ENCODE measurements at places on chromosomes 13 and 19. TPM values are rescaled to one million over a fixed set of nuclear protein-coding genes. Genes with fewer than 3 reads are reported as not detected.

Gene SPHK2
- total RNA-seq, result 41.5 TPM

Gene IRGQ
- 23.1 TPM for total RNA-seq

Gene CPB2
- not detected for total RNA-seq

Gene SGCG
- not detected for total RNA-seq

Gene OR7A5
- not detected for total RNA-seq

Gene FSD1
- 22.0 TPM for total RNA-seq

Gene CEACAM6
- total RNA-seq, result not detected

All from T-helper 1 cell treated with Interleukin-12 subunit alpha and Interleukin-12 subunit beta and Interleukin-4 antibody, amounts not matched to agents 30 ng/mL and 1 ng/mL, for 36 hours (primary cell).